ENCODE measurements at places on chromosomes 3 and 15.
A peak's percentile ranks its signal among the peaks of the same experiment; 100 is the strongest.

GRCh38 chr15:38904298-38904697, 339.7 kb upstream of the RASGRP1 start:
- DNase-seq = no peak

- no peak for DNase-seq
Measured at GRCh38 chr3:98730338-98730737, 32.8 kb upstream of the ST3GAL6 start.

- no peak for DNase-seq
Measured at GRCh38 chr15:39106950-39107349, 473.9 kb upstream of the THBS1 start.

DNA sequence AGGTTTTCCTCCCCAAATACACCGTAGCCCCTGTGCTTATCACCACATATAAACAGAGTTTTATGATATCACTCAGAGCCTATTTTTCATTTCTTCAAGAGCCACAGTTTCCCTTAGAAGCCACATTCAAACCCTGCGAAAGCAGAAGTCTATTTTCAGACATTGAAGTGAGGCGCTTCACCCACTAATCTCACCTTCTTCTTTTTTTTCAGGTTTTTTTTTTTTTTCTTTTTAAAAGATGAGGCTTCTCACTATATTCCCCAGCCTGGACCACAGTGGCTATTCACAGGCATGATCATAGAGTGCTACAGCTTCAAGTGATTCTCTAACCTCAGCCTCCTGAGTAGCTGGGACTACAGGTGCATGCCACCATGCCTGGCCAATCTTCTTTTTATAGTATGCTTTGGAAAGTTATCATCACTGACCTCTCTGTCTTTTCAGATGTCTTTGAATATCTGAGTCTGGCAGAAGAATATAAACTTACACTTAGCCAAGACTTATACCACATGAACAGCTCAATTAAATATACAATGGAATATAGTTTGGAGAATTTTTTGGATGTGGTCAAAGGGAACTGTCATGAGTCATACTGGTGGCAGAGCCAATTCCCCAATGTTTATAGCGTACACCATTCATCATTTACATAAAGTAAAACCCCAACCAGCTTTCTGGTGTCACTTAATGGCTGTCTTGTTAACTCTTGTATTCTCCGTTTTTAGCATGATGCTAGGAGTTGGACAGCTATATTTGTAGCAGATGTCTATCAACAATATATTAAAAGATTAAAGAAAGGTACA, 59.7 kb upstream of the CCDC50 start:
- DNase-seq = peak; percentile 88

GRCh38 chr15:94277485-94277884, 46.1 kb downstream of the MCTP2 start:
- no peak for DNase-seq

DNA sequence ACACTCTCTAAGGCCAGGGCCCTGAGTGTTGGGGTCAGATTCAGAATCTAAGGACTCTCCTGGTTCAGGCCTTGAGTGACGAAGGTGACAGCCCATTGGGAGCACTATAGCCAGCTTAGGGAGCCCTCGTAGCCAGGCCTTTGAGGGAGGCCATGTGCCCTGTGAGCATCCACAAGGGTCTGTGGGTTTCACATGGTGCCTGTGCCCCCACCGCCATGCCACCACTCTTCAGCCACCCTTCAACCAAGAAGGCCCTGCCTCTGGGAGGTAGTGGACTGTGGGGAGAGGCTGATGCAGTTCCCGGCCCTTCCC, 37.5 kb downstream of the TSPAN3 start:
- no peak for DNase-seq

GRCh38 chr15:63338170-63338569, 43.5 kb downstream of the CA12 start:
- no peak for DNase-seq

DNA sequence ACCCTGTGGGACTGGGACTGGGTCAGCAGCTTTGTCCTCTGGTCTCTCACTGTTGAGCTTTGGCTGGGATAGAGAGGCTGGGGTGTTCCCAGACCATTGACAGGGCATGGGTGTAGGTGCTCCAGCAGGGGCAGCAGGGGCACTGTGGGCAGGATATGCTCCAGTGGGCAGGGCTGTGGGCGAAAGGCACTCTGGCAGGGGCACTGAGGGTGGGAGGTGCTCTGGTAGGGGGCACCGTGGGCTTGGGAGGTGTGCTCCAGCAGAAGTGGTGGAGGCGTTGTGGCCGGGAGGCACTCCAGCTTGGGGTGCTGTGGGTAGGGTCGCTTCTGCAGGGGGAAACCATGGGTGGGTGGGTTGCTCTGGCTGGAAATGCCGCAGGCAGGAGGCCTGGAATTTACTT, 62.1 kb downstream of the LRRC49 start:
- no peak for DNase-seq

GRCh38 chr3:179972881-179973423, 63.8 kb downstream of the PEX5L start:
- no peak for DNase-seq

- DNase-seq = no peak
Measured at GRCh38 chr15:63968700-63969099, 77.6 kb downstream of the DAPK2 start.

GRCh38 chr15:65646486-65646885, 24.7 kb downstream of the SLC24A1 start:
- peak; percentile 23 for DNase-seq

GRCh38 chr15:20348291-20348899, 193.2 kb downstream of the GOLGA6L6 start:
- DNase-seq = no peak
